ENCODE measurements at places on chromosomes 3 and 15.
A peak's percentile ranks its signal among the peaks of the same experiment; 100 is the strongest.

DNA sequence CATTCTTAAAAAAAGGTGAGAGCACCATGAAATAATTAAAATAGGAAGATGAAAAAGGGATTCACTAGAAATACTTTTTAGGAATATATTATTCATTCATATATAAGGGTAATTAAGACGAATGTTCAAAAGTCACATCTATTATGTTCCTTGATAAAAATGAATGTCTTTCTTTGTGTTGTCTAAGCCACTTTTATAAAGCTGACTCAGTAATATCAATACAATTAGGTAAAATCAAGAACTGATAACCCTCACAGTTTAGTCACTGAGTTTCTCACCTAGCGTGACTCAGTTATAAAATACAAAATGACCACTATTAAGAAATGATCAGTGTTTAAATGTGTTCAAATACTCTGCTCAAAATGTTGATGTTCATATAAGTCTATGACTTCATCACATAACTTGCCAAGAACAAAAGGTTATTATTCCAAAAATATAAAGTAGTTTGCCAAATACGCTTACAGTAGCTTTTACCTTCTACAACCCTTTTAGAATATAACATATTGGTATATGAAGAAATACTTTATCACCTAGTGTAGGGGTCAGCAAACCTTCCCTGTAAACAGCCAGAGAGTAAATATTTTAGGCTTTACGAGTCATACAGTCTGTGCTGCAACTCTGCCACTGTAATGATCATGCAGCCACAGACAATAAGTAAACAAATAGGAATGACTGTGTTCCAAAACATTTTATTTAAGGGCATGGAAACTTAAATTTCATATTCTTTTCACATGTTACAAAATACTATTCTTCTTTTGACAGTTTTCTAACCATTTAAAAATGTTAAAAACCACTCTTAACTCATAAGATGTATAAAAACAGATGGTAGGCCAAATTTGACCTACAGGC is 369.8 kb downstream of the TBC1D5 start:
- H3K36me3 ChIP-seq = peaks cover 4% of the 10 kb centered on the region
- H3K27ac ChIP-seq = no peak overlapping the region
- H3K27me3 ChIP-seq = no peaks in the 10 kb centered on the region
- no peaks in the 10 kb centered on the region for H3K4me1 ChIP-seq
- no peak overlapping the region for H3K4me3 ChIP-seq

DNA sequence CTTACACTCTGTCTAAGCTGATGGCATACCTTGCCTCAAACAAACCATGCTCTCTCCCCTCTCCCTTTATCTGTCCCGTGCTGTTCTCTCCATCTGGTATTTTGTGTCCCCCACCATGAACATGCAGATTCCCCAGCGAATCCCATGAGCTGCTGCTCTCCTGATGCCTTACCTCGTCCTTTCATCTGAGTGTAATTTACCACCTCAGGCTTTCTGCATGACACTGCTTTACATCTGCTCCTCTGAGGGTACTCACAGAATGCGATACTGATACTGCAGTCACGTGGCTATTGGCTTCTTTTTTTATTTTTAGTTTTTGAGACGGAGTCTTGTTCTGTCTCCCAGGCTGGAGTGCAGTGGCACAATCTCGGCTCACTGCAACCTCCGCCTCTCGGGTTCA is 341.7 kb downstream of the PTPRG start:
- no peaks in the 10 kb centered on the region for H3K4me1 ChIP-seq
- no peak overlapping the region for H3K27ac ChIP-seq
- no peaks in the 10 kb centered on the region for H3K36me3 ChIP-seq
- no peak for DNase-seq
- H3K27me3 ChIP-seq = no peaks in the 10 kb centered on the region

DNA sequence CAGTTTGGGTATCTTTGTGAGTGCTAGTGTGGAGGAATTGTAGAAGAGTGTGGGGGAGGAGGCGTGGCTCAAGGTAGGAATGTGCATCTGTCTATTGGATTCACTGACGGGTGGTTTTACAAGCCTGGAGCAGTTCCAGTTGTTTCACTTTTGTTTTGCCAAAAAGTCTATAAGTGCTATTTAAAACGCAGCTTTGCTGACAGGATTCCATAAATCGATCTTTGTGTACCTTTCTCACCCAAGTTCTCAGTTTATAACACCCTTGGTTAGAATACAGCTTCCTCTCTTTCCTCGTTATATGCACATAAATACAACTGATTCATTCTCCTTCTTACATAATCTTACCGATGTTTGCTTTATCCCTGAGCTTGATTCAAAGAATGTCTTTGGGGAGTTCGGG is 123.2 kb upstream of the UBE2E2 start:
- H3K36me3 ChIP-seq = no peaks in the 10 kb centered on the region
- DNase-seq = no peak
- H3K27me3 ChIP-seq = no peaks in the 10 kb centered on the region
- H3K4me1 ChIP-seq = no peaks in the 10 kb centered on the region

GRCh38 chr3:124113485-124113884 is 121.6 kb upstream of the ROPN1 start:
- H3K4me1 ChIP-seq = no peaks in the 10 kb centered on the region
- no peaks in the 10 kb centered on the region for H3K36me3 ChIP-seq
- no peak overlapping the region for H3K4me3 ChIP-seq

GRCh38 chr3:7400360-7400759 is 539.4 kb downstream of the GRM7 start:
- no peaks in the 10 kb centered on the region for H3K4me1 ChIP-seq
- no peak for DNase-seq
- H3K36me3 ChIP-seq = no peaks in the 10 kb centered on the region
- H3K4me3 ChIP-seq = no peak overlapping the region
- H3K27ac ChIP-seq = no peak overlapping the region
- no peaks in the 10 kb centered on the region for H3K27me3 ChIP-seq

- no peak for DNase-seq
- no peak overlapping the region for H3K4me3 ChIP-seq
- H3K4me1 ChIP-seq = no peaks in the 10 kb centered on the region
Observed at GRCh38 chr3:61669668-61670299, 108.4 kb downstream of the PTPRG start.

DNA sequence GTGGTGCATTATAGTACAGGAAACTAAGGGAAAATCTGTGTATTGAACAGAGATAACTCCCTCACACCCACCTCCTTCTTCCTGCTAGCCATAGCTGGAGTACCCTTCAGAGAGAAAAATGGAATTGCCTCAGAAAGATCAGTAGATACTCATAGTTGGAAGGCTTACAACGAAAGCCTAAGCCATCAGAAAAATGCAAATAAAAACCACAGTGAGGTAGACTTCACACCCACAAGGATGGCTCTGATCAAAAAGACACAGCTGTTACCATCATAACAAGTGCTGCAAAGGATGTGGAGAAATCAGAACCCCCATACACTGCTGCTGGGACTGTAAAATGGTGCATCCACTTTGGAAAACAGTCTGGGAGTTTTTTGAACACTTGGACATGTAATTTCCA is 7.4 kb upstream of the DLG1 start:
- no peak overlapping the region for H3K27ac ChIP-seq
- DNase-seq = no peak
- H3K27me3 ChIP-seq = no peaks in the 10 kb centered on the region
- H3K4me1 ChIP-seq = peaks cover 4% of the 10 kb centered on the region
- H3K36me3 ChIP-seq = no peaks in the 10 kb centered on the region

DNA sequence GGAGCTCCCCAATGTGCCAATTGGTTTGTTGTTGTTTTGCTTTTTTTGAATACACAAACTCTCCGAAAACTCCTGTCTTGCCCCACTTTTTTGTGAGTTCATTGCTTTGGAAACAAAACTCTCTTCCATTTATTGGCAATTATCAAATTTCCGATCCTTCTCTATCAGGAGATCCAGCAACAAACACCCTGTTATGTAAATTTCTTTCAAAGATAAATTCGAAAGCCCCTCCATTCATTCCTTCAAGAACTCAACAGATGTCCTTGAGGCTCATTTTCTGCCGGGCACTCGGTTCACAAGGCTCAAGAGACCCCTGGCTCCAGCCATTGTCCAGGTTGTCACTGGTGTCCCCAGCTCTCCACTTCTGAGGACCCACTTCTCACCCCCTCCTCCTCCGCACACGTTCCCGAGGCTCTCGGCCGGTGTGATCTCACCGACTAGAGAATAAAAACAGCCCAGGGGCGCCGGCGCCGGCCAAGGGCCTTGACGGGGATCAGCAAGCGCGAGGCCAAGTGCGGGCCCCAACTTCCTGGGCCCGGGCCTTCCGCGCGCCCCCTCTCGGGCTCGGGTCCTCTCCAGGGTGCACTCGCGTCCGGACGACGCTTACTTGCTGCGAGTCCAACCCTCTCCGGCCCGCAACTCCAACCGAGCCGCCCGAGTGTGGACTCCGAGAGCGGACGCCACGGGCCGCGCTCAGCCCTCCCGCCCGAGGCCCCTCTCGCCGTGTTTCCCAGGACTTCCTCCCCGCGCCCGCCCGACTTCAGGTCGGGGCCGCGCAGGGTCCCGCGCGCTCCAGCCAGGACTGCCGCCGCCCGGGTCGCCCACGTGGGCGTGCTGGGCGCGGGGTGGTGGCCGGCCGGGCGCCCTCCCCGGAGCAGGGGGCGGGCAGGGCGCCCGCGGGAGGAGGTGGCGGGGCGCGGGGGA is 533 bp upstream of the SMAD3 start:
- no peaks in the 10 kb centered on the region for H3K36me3 ChIP-seq
- no peaks in the 10 kb centered on the region for H3K4me1 ChIP-seq
- peak overlapping the region; percentile 84 for H3K4me3 ChIP-seq
- DNase-seq = no peak
- H3K27me3 ChIP-seq = no peaks in the 10 kb centered on the region

- DNase-seq = no peak
- H3K27ac ChIP-seq = peak overlapping the region; percentile 69
- no peak overlapping the region for H3K4me3 ChIP-seq
- peaks cover under 1% of the 10 kb centered on the region for H3K4me1 ChIP-seq
- peaks cover under 1% of the 10 kb centered on the region for H3K36me3 ChIP-seq
- H3K27me3 ChIP-seq = no peaks in the 10 kb centered on the region
Observed at GRCh38 chr3:129429080-129429451, 630 bp upstream of the EFCAB12 start.

DNA sequence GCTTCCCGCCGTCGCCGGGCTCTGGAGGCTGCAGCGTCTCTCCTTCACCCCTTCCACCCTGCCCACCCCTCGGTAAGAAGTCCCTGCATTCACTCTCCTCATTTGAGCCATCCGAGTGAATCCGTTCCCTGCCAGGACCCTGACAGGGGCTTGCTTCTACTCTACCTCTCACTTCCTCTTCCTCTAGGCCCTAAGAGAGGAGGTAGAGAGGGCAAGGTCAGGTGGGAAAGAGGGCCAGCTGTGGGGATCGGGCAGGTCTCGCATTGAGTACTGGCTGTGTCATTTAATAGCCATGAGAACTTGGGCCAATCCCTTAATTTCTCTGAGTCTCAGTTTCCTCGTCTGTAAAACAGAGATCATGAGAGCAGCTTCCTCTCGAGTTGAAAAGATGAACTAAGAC is 283.6 kb downstream of the UACA start:
- DNase-seq = no peak
- no peaks in the 10 kb centered on the region for H3K27me3 ChIP-seq
- no peaks in the 10 kb centered on the region for H3K4me1 ChIP-seq

DNA sequence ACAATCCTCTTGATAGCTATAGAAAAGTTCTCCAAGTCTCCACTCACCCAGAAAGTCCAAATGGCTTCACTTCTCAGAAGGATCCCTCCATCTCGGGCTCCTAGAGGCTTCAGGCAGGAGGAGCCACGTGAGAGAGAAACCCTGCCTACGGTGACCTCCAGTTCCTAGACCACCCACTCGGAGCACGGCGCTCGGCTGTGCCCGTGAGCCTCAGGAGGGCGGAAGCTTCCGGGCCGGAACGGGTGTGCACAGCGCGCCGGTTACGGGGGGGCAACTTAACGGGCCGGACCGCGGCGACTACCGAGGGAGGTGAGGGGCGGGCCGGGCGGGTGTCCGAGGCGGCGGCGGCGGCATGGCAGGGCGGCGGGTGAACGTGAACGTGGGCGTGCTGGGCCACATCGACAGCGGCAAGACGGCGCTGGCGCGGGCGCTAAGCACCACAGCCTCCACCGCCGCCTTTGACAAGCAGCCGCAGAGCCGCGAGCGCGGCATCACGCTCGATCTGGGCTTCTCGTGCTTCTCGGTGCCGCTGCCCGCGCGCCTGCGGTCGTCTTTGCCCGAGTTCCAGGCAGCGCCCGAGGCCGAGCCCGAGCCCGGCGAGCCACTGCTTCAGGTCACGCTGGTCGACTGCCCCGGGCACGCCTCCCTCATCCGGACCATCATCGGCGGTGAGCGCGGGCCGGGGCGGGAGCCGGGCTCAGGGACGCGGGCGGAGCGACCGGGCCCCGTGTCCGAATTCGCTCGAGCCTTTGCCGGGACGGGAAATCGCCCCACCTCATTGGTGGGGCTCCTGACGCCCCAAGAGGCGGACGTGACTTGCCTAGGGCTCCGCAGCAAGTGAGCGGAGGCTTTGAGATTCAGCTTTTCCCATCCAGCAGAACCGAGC is at the start of gene EEFSEC:
EEFSEC (plus strand) TSS at position 326 of the 886 bp plus-strand sequence; CDS start at position 353, 27 bp downstream.
- peak within 1 kb of the TSS; percentile 91 for H3K4me3 ChIP-seq
- DNase-seq = peak; percentile 51
- no peaks in the 10 kb centered on the region for H3K36me3 ChIP-seq
- H3K27me3 ChIP-seq = no peaks in the 10 kb centered on the region
- peak within 1 kb of the TSS; percentile 89 for H3K27ac ChIP-seq

DNA sequence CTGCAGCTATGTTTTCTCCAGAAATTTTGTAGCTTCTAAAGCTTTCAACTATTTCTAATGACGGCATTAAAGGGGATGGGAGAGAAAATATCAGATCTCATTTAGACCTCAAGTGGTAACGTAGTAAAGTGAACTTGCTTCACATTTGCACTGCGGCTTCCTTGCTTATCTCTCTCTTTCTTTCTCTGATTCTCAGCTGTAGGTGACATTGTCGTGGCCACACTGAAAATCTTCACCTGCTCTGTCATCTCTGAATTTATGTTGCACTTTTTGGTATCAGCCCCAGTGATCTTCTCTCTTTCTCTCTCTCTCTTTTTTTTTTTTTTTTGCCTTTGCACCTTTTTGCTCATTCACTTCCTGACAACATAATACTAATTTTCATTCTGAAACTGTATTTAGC is 254.1 kb upstream of the SATB1 start:
- no peak overlapping the region for H3K4me3 ChIP-seq
- H3K4me1 ChIP-seq = no peaks in the 10 kb centered on the region
- H3K27ac ChIP-seq = no peak overlapping the region
- H3K36me3 ChIP-seq = no peaks in the 10 kb centered on the region
